ENCODE measurements at places on chromosomes 4 and X.

GRCh38 chrX:86604607-86605006, 456.4 kb downstream of the DACH2 start:
- no peak for DNase-seq

DNA sequence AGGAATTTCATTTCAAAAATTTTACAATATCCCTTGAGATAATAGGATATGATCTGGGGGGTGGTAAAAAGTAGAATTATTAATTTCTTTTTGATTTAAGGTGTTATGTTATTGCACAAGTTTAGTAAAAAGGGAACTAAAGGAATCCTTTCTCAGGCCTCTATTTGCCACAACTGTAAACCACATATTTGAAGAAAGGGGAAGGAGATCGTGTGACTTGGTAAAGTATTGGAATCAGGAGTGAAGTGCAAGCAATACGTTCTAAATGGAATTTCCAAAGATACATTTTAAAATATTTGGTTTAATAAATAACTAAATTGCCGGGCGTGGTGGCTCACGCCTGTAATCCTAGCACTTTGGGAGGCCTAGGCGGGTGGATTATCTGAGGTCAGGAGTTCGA, 35.3 kb upstream of the SCRG1 start:
- no peak for DNase-seq

DNA sequence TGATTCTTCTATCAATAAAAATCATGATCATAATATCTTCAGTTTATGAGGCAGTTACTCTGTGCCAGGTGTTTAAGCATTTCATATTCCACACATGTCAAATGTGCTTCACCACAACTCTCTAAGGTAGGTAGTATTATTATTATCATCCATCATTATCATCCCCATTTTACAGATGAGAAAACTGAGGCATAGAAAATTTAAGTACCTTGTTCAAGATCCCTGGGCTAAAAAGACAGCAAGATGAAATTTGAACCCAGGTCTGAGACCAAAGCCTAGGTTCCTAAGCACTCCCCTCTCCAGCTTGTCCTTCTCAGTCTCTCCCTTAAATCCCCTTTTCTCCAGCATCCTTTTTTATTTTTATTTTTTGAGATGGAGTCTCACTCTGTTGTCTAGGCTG, 33.4 kb downstream of the SEPTIN6 start:
- no peak for DNase-seq

GRCh38 chr4:86975927-86976326, 41.1 kb downstream of the AFF1 start:
- DNase-seq, result no peak

GRCh38 chr4:141395246-141395830, 174.6 kb downstream of the ZNF330 start:
- no peak for DNase-seq

DNA sequence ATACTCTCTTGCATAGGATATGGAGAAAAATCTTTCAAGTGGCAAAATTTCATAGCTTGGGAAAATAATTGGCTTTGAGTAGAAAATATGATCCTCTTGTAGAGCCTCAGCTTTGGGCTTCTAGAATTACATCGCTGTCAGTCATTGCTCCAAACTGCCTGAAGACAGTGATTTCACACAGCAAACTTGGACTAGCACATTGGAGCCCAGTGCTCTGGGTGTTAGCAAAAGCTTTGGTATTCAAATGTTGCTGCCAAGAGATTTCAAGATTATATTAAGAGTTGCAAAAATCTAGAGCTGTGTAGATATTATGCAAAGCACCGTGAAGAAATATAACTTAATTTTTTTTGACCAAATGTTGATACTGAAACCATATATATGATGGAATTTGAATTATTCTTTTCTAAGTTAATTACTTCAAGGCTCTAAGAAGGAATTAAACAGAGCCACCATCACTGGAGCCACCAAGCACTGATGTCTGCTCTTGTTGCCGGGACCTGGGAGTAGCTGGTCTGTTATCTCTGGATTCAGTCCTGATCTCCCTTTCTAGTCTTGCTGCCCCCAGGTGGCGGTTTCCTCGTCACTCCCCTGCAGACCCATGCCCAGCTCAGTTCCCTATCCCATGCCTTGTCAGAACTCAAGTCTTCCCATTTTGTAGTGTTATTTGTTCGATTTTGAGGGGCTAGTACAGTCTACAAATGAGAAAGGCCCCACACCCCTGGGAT, 260.7 kb upstream of the SFRP2 start:
- no peak for DNase-seq

DNA sequence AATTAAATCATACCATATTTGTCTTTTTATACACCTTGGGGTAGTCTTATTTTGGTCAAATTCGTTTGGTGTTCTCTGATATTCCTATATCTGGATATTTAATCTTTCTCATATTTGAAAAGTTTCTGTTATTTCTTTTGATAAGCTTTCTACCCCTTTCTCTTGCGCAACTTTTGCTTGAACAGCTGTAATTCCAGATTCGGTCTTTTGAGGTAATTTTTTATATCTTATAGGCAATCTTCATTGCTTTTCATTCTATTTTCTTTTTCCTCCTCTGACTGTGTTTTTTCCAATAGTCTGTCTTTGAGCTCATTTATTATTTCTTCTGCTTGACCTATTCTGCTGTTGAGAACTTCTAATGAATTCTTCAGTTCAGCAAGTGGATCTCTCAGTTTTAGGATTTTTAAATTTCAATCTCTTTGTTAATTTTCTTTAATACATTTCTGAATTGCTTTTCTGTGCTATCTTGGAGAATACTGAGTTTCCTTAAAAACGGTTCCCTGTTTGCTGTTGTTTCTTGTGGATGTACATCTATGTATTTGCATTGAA, 11.3 kb upstream of the MTHFD2L start:
- DNase-seq, result no peak
